Skeletal muscle cell (primary cell): ENCODE measurements at places on chromosomes 12 and 14.

DNA sequence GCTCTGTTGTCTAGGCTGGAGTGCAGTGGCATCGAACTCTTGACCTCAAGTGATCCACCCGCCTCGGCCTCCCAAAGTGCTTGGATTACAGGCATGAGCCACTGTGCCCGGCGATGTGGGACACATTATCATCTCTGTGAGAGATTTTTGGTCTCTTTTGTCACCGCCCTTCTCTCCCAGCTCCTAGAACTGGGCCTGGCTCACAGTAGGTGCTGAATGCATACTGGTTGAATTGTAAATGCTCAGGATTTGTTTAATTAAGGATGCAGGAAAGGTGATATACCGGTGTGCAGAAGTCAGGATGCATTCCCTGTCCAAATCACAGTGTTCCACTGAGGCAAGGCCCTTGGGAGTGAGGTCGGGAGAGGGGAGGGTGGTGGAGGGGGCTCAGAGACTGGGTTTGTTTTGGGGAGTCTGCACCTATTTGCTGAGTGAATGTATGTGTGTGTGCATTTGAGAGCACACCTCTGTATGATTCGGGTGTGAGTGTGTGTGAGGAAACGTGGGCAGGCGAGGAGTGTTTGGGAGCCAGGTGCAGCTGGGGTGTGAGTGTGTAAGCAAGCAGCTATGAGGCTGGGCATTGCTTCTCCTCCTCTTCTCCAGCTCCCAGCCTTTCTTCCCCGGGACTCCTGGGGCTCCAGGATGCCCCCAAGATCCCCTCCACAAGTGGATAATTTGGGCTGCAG lies 1.0 kb upstream of the KRT18 start:
- no peak for DNase-seq

GRCh38 chr14:64089920-64090319 lies 204.3 kb downstream of the ESR2 start:
- no peak for DNase-seq

- no peak for DNase-seq
Observed at GRCh38 chr12:127342861-127343260, 924.1 kb upstream of the TMEM132C start.

DNA sequence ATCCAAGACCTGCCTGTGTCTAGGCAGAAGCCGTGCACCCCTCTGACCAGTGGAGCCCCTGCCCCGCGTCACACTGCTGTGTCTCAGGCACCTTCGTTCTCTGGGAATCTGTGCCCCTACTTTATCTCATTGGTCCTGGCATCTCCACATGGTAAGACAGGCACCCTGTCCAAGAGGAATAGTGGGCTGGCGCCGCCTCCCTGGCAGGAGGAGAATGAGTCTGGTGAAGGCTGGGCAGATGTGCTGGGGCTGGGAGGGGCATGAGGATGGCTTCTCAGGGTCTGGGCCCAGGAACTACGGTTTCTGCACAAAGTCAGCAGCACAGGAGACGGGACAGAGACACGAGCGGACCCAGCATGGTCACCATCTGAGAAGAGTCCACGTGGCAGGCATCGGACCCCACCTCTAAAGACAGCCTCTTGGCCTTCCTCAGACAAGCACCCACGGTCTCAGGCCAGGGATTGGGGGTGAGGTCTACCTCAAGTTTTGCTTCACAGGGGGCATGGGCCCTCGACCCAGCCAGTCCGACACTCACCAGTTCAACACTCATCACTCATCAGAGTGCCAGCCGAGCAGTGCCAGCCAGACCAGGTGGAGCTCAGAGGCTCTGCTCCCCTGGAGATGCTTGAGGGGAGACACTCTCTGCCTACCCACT lies 306.7 kb downstream of the ADGRD1 start:
- DNase-seq = no peak

- DNase-seq = no peak
Observed at GRCh38 chr12:132614861-132615578, 3.6 kb upstream of the P2RX2 start.

- DNase-seq = no peak
Observed at GRCh38 chr12:106308611-106309010, 6.1 kb downstream of the TCP11L2 start.

GRCh38 chr12:110699591-110700445 lies 10.9 kb upstream of the HVCN1 start:
- no peak for DNase-seq

GRCh38 chr12:20798554-20798953 lies 12.0 kb upstream of the SLCO1B3 start:
- DNase-seq = no peak

- no peak for DNase-seq
Observed at GRCh38 chr12:64569923-64570691, 40.2 kb upstream of the RASSF3 start.

GRCh38 chr14:100221533-100222223 lies 17.3 kb upstream of the YY1 start:
- peak; percentile 18 for DNase-seq

- no peak for DNase-seq
Observed at GRCh38 chr12:4649358-4649661, 396 bp downstream of the NDUFA9 start.

DNA sequence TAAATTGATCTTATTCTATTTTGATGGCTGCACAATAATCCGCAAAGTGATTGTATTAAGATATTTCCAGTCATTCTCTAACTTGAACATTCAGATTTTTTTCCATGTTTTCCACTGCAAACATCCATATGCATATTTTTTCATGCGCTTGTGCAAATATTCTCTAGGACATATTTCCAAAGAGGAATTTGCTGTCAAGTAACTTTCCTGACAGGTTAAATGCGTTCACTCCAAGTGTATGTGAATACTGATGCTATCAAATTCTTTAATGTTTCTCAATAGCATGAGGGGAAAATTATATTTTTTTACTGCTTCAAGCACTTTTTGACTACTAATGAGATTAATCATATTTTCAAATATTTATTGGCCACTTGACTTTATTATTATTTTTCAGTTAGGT lies 135.3 kb upstream of the LGR5 start:
- DNase-seq = no peak

GRCh38 chr12:85280165-85280983 lies at the start of gene ALX1:
Gene ALX1 (plus strand): TSS chr12:85280220. CDS start chr12:85280262, 42 bp downstream.
- no peak for DNase-seq

DNA sequence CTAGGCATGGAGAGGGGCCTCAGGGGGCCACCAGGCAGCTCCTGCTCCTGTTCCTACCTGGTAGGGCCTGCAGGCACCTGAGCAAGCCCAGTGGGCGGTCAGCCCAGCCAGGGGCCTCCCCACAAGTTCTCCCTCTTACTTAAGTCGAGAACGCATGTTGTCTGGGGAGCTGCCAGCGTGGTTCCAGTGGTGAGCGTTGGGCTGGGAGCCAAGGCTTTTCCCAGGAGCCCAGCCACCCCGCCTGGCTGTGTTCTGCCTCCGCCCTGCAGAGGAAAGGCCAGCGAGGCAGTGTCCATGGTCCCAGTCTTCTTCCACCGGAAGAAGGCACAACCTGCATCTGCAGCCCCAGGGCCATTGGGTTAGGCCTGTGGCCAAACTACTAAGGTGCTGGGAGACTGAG lies 1.4 kb downstream of the C14orf180 start:
- no peak for DNase-seq

GRCh38 chr14:100419856-100420255 lies 96.7 kb downstream of the SLC25A47 start:
- no peak for DNase-seq

- no peak for DNase-seq
Observed at GRCh38 chr12:132772606-132773005, 11.0 kb upstream of the ANKLE2 start.

- DNase-seq = no peak
Observed at GRCh38 chr12:89962648-89963047, 254.0 kb upstream of the ATP2B1 start.

DNA sequence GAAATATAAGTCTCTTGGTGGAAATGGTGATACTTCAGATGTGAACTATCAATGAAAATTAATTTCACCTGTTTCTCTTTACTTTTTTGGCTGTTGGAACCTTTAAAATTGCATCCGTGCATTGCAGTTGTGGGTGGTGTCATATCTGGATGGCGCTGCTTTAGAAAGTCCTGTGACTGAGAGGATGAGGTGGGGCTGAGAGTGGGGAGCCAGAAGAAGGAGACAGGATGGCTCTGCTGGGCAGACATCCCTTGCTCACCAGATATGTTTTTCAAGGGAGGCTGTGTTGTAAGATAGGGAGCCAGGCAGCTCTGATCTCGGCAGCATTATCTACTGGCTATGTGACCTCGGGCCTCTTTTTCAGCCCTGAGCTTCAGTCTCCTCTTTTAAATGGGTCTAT lies 12.7 kb downstream of the ASB2 start:
- no peak for DNase-seq

- no peak for DNase-seq
Observed at GRCh38 chr12:109157986-109158385, 41.6 kb downstream of the ACACB start.

GRCh38 chr12:124774462-124775167 lies 89.0 kb downstream of the SCARB1 start:
- peak; percentile 99 for DNase-seq

GRCh38 chr14:34680806-34681479 lies 33.5 kb downstream of the CFL2 start:
- no peak for DNase-seq
